ENCODE measurements at places on chromosomes 12 and 14.

DNA sequence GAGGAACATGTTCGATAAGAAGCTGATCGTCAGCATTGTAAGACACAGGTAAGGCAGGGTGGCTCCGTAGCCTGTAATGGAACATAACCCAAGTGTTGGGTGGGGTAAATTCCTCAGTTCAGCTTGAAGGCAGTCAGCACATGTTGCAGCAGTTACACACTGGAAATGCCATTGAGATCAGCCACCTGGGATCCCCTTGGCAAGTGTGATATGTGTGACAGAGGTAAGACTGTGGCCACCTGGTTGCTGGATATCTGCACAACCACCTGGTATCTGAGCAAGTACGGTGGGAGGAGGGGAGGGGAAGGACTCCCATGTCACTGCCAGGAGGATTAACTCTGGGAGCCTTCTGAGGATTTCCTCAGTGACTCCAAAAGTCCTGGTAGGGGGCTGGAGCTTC, 158.0 kb upstream of the CAND1 start:
- no peak for DNase-seq

GRCh38 chr12:60201891-60202290, 606.1 kb downstream of the SLC16A7 start:
- DNase-seq: peak; percentile 47

GRCh38 chr12:91400271-91400670, 217.7 kb upstream of the DCN start:
- no peak for DNase-seq

DNA sequence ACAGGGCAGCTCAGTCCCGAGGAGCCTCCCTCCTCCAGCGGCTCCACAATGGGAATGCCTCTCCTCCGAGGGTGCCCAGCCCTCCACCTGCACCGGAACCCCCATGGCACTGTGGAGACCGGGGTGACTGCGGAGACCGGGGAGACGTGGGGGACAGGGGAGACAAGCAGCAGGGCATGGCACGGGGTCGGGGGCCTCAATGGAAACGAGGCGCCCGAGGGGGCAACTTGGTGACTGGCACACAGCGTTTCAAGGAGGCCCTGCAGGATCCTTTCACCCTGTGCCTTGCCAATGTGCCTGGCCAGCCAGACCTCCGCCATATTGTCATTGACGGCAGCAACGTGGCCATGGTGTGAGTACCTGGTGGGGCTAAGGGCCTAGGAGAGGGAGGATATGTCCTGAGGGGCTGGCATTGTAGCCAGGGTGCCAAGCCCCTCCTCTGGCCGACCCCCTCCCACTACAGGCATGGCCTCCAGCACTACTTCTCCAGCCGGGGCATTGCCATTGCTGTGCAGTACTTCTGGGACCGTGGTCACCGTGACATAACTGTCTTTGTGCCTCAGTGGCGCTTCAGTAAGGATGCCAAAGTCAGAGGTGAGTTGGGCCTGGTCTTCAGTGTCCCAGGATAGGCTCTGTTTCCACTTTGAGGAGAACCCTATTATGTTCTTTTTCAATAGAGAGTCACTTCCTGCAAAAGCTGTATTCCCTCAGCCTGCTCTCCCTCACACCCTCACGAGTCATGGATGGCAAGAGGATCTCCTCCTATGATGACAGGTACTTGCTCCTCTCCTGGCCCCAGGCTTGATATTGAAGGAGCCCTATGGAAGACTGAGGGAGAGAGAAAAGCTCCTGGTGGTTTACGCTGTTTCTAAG, 2.7 kb downstream of the KHNYN start:
- DNase-seq: no peak

GRCh38 chr12:1552171-1552570, 42.2 kb downstream of the FBXL14 start:
- no peak for DNase-seq

GRCh38 chr12:9619411-9620179, 11.9 kb upstream of the KLRB1 start:
- DNase-seq: no peak

GRCh38 chr14:59870277-59871165, at the start of gene RTN1:
Gene RTN1 (minus strand): TSS chr14:59870776. CDS start chr14:59870630, 146 bp downstream.
- DNase-seq: peak; percentile 22

DNA sequence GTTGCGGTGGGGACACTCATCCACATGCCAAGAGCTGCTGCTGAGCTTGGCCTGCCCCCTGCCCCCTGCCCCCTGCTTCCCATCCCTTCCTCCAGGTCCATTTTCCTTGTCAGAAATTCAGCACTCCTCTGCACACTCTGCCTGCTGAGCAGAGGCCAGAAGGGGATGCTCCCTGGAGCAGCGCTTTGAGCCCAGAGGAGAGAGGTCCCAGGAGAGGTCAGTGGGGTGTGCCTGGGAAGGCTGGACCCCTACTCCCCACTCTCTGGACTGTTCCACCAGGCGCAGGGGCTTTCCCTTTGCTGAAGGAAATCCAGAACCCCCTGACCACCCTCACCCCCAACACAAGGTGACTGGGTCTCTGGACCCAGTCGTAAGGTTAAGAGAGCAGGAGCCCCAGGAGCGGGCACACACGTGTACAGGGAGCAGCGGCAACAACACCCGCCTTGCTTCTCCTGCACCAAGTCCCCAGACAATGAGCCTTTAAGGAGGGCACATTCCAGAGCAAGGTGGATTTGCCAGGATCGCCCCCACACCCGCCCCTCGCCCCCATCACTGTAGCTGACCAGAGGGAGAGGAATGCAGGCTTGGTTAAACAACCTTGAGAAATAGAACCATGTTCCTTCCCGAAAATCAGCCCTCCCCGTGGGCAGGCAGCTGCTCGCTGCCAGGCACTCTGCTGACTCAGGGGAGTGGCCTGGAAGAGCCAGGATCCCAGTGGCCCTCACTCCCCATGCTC, 30.7 kb downstream of the ISCA2 start:
- peak; percentile 46 for DNase-seq

- no peak for DNase-seq
These were observed 8.9 kb upstream of the AMN start for GRCh38 chr14:102913341-102914211.

DNA sequence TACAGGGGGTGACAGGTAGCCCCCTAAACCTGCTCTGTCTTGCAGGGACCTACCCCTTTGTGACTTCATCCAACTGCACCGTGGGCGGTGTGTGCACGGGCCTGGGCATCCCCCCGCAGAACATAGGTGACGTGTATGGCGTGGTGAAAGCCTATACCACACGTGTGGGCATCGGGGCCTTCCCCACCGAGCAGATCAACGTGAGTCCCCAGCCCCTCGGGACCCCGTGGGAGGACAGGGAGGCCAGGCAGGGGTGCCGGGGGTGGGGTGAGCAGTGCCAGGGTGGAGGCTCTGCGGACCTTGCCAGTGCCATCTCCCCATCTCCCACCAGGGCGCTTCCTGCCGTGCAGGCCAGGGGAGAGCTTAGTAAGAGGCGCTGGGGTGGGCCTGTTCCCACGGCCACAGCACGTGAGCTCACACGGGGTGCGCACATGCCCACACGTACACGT, 11.1 kb upstream of the SIVA1 start:
- no peak for DNase-seq
